ENCODE measurements at places on chromosomes 2 and 18.
A peak's percentile ranks its signal among the peaks of the same experiment; 100 is the strongest.

- no peak for DNase-seq
Measured at GRCh38 chr2:117737846-117738245, 76.6 kb upstream of the DDX18 start.

DNA sequence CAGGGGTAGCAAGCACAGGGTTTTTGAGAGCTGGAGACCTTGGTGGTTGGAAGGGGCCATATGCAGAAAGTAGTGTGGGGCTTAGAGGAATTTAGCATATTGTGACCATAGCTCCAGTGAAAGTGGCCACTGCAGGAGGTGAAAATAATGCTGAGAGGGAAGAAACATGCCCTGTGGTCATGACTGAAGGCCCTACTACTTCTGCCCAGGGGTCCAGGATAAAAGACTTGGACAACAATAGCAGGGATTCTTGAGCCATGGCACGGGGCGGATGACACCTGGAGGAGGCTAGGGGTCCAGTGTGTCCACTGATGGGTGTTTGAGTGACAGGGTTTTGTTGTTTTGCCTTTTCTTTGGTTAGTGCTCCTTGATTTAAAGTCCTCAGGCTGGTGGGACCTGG is 694.6 kb downstream of the CPS1 start:
- no peak for DNase-seq

GRCh38 chr18:9091066-9091476 is 11.4 kb upstream of the NDUFV2 start:
- DNase-seq, result no peak

- DNase-seq, result no peak
Measured at GRCh38 chr2:235094457-235094856, 142.6 kb downstream of the SH3BP4 start.

GRCh38 chr2:177328056-177328455 is 63.5 kb upstream of the NFE2L2 start:
- DNase-seq, result no peak

GRCh38 chr2:185044323-185044874 is 446.1 kb downstream of the ZNF804A start:
- no peak for DNase-seq

DNA sequence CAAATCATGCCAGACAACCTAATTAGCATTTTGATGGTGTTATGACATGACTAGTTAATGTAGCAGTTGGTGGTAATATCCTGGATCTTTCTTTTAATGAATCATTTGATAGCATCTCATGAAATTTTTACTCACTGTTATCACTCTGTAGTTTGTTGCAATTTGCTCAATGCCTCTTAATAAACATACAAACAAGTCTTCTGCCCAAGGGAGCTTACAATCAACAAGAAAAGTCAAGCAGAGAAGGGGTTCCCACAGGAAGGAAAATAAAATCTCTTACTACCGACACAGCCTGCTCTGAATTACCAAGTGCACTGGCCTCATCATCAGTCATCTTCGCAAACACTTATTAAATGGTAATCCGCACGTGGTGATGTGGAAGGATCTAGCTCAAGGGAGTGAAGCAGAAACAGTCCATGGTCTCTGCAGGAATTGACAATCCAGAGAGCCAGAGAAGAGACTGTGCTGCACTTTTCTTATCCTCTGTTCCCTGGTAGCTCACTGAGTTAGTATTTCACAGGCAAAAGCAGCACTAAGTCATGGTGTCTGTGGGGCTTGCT is 263.5 kb downstream of the EPHA4 start:
- no peak for DNase-seq

DNA sequence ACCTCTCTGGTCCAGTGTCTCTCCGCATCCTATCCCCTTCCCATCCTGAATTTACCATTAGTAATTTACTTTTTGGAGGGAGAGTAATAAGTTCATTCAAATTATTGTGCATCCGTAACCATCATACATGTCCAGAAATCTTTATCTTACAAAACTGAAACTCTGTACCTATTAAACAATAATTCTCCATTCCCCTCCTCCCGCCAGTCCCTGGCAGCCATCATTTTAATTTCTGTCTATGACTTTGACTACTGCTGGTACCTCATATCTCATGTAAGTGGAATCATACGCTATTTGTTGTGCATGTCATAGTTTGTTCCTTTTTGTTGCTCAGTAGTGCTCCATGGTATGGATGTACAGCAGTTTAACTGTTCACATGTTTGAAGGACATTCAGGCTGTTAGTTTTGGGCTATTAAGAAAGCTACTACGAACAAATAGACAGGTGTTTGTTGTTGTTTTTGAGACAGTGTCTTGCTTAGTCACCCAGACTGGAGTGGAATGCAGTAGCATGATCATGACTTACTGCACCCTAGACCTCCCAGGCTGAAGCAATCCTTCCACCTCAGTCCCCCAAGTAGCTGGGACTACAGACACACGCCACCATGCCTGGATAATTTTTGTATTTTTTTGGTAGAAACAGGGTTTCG is 2.0 kb downstream of the LIMS1 start:
- DNase-seq, result no peak

DNA sequence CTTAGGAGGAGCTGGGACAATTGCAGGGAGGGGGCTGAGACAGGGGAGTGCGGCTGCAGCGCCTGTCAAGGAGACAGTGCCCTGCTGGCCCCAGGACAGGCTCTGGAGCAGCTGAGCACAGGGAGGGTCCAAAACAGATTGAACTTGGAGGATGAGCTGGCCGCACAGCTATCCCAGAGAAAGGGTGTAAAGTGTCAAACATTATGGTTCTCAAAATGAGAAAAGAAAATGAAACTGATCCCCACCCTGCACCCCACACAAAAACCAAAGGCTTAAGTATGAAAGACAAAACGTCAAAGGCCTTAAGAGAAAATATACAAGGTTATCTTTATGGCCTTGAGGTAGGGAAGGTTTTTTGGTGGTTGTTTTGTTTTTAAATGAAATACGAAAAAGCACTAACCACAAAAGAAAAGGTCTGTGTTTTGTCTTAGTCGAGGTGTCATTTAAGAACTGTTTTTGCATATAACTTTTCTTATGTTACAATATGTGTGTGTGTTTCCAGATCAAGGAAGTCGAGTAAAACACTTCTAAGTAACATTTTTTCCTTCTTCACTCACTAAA is 111.8 kb downstream of the HDAC4 start:
- DNase-seq, result peak; percentile 35

- DNase-seq, result peak; percentile 76
Measured at GRCh38 chr2:189580241-189580651, 340 bp downstream of the SLC40A1 start.

GRCh38 chr2:17148407-17149145 is 369.7 kb downstream of the RAD51AP2 start:
- DNase-seq, result peak; percentile 75

- DNase-seq, result peak; percentile 94
Measured at GRCh38 chr18:76822506-76823160, at the start of gene ZNF236. ZNF236 (plus strand) TSS chr18:76822557; CDS start chr18:76822608, 51 bp downstream.

DNA sequence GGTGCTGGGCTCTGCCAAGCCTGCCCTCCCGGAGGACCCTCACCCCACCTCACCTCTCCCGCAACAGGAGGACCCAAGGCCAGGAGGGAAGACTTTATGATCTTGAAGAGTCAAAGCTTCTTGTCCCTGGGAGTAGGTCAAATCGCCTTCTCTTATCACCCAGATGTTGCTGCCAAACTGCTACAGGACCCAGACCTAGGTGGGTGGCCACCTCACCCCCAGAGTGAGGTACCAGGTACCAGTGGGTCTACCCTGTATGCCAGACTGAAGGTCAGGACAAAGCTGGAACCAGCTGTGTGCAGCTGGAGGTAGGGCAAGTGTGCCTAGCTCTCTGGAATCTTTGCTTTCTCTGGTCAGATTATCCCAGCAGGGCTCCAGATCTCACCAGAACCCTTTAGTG is 197.2 kb downstream of the ZFP36L2 start:
- no peak for DNase-seq

GRCh38 chr2:130376433-130377293 is 20.8 kb downstream of the PTPN18 start:
- DNase-seq, result no peak

DNA sequence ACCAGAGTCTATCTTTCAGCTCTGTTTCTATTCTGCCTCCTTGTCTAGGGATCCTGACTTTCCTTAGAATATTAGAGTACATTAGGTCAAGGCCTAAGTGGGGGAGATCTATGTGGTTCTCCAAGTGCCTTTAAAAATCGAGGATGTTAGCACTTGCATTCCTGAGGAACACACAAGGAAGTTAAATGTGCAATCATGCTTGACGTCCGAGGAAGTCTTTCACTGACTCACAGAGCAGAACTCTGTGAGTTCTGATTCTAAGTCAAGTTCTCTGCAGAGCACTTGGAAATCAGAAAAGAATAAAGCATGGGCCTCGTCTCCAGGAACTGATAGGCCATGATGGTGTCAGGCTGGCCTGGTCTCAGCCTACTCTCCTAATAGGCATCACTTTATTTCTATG is 17.2 kb downstream of the FHOD3 start:
- peak; percentile 79 for DNase-seq

DNA sequence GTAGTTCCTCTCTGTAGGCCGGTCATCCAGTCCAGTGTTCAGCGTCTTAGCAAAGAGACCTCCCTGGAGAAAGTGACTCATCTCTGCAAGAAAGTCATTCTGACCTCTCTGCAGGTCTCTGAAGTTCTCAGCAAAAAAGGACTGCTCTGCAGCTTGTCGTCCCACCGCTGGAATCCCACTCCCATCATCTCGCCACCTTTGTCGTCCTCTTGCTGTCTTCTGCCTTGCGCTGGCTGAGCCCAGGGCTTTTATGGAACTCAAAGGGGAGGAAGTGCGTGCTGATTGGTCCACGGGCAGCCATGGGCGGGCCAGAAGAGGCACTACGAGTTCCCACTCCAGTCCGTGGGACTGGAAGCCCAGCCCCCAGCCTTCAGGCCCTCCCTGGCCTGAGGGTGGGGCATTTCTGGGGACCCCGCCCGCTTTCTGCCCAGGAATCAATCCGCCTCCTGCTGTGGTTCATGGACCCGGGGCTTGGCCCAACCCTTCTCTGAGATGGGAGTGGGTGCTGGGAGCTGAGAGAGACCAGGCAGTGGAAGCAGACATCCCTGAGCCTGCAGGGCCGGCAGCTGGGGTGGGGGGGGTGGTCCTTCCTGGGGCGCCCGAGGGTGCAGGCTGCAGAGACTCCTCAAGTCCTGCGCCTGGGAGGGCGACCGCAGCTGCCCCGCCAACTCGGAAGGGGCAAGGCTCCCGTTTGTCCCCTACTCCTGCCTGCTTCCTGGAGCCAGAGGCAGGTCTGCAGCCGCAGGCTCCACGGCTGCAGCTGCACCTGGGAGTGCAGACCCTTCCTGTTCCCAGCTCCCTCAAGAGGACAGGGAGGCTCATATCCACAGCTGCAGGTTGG is 660.7 kb upstream of the RAB6C start:
- DNase-seq, result no peak

GRCh38 chr18:46167971-46168370 is 63.8 kb downstream of the HAUS1 start:
- no peak for DNase-seq

- no peak for DNase-seq
Measured at GRCh38 chr2:129909651-129910418, 69.6 kb upstream of the RAB6C start.

- no peak for DNase-seq
Measured at GRCh38 chr2:37720533-37721200, 49.2 kb upstream of the CDC42EP3 start.

DNA sequence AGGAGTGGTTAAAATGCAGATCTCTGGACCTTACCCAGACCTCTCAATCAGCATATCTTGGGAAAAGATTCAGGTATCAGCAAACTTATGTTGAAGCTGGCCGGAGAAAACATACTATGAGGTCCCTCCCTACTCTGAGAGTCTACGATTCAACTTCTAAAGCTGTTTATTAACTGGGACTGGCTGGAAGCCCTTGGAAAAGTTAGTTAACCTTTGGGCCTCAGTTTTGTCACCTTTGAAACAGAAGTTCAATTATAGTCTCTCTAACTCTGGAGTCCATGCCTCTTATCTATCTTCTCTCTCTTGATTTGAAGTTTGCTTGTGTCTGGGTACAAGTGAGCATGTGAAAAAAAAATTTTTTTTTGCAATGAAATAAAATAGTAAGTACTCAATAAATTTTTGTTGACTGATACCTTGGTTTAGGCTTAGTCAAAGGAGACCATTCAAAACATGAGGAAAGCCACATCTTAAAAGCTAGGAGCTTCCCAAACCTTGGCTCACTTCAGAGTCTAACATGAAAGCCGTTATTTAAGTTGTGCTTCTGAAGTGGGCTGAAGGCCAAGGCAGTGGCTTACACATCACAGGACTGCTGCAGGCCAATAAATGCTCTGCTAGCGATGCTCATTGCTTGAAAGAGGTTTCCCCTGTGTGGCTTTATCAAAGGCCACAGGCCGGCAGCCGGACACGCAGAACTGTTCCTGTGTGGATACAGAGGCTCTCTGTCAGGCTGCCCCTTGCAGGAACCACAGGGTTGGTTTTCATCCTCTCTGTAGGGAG is 110.6 kb upstream of the FAM136A start:
- no peak for DNase-seq

DNA sequence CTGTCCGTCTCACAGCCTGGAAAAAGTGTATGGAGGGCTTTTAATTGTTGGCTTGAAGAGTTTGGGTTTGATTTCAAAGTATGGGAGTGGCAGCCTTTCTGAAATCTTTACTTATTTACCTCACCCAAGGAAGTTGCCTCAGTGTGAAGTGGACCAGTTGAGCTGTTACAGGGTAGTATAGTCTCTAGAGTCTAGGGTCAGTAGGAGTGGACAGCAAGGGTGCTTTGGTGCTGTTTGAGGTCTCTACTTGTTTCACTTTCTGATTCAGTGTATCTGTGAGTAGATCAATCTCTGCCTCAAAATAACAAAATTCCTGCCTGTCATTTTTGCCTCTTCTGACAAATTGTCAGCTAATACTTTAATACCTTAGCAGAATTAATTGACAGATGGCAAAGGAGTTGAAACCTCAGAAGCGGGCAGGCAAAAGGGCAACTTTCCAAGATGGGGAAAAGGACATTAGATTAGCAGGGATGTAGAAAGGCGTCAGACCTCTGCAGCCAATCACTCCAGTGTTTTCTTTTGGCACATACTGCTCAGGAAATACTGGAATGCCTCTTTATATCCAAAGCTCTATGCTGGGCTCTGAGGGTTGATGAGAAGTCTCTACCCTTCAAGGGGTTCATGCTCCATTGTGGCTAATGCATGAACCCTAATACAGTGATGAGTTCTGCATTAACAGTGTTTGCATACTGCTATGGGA is 5.9 kb downstream of the RIOK3 start:
- no peak for DNase-seq

- DNase-seq, result no peak
Measured at GRCh38 chr2:151878655-151879563, 50.7 kb upstream of the ARL5A start.

GRCh38 chr2:152127628-152128027 is 28.8 kb upstream of the CACNB4 start:
- no peak for DNase-seq

GRCh38 chr18:48790226-48790863 is 160.4 kb downstream of the SMAD7 start:
- DNase-seq, result peak; percentile 60

- DNase-seq, result no peak
Measured at GRCh38 chr2:181121996-181122395, 141.6 kb downstream of the UBE2E3 start.

- DNase-seq, result no peak
Measured at GRCh38 chr2:150045601-150046000, 441.9 kb downstream of the RND3 start.
